ENCODE measurements at places on chromosomes 1 and 21. TPM values are rescaled to one million over a fixed set of nuclear protein-coding genes. Genes with fewer than 3 reads are reported as not detected.
A peak's percentile ranks its signal among the peaks of the same experiment; 100 is the strongest.

Gene PDZK1
- 2.7 TPM for polyA plus RNA-seq

Gene SNX27
- 25.3 TPM for polyA plus RNA-seq

DNA sequence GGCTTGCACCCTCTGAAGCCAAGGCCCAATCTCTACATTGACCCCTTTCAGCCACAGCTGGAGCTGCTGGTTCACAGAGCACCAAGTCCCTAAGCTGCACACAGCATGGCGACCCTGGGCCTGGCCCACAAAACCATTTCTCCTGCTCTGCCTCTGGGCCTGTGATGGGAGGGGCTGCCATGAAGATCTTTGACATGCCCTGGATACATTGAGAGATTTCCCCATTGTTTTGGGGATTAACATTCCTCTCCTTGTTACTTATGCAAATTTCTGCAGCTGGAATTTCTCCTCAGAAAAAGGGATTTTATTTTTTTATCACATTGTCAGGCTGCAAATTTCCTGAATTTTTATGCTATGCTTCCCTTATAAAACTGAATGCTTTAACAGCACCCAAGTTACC lies 235.8 kb downstream of the COL11A1 start:
- no peak for DNase-seq

DNA sequence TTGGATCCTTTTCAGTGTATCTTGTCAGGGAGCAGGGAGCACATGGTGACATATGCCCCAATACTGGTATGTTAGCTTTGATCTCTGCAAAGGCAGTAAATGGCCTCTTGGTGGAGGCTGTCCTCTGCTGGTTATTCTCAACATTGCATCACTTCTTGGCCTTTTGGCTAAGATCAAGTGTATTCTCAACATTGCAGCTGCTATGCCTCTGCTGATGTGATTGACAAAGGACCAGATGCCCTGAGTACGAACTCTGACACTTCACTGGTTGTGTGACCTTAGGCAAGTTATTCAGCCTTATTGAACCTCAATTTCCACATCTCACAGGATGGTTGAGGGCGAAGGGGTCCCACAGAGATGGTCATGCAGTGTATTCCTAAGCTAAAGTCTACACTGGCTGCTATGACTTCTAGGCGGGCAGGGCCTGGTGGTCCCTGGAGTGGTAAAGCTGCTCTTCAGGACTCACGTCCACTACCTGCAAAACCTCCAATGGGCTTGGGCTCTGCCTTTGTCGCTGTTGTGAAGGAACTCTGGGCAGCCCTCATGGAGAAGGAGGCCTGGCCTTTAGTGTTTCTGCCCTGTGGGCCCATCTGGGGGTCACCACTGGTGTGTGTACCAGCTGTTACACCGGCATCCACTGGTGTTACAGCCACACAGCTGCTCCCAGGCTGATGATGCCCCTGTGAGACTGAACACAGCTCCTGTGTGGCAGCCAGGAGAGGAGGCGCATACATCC lies 64.8 kb downstream of the DNTTIP2 start:
- peak; percentile 70 for DNase-seq

DNA sequence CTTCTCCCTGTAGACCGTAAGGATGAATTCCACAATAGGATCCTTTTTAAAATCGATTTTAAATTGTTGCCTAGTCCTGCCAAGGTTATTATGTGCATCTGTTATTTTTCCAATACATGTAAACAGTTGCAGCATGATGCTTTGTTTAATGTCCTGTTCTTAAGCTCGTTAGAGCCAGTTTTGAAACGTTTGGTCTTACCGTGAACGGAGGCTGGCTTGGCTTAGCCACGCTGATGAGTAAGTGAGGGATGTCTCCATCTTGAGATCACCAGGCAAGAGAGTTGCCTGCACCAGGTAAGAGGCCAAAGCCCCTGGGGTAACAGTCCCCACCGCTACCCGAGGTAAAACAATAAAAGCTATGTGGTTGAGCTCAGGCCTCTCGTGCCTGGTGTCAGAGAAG lies 17.3 kb downstream of the CSTB start:
- DNase-seq = no peak

GRCh38 chr21:15134701-15135470 lies 70.1 kb upstream of the NRIP1 start:
- DNase-seq = no peak

DNA sequence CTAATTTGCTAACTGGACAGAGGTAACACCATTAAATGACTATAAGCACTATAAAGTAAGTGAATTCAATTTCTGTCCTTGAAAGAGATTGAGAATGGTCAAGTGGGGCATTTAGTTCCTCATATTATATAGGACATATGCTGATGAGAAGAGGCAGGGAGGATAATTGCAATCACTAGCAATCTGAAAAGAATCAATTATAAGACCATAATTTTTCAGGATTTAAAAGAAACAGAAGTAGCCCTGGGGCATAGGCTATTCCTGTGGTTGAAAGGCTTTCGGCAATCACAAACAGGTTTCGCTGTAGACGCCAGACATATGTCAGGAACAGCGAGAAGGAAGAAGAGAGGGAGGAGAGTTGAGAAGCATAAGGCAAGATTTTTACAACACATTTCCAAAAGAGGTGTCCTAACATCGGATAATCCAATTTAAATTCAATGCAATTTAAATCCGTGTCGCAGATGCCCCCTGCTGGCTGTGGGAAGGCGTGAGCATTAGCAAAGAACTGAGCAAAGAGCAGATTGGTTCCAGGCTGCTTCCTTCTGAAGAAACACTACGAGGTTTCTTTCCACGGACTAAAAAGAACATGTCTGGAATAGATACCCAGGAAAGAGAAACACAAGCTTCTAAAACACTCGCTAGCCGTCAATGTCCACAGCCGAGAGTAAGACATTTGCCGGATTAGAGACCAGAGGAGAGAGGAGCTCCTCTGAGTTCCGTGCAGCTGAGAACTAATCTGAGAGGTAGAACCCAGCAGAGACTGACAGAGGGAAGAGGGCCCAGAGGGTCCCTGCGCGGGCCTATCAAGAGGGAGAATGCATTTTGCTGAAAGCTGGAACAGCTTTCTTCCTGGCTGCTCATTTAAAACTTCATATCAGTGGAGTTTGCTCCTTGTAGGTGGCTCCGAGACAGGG lies 27.9 kb downstream of the RGS5 start:
- DNase-seq = no peak
